Activated naive CD4-positive, alpha-beta T cell treated with anti-CD3 and anti-CD28 coated beads, Interleukin-2, amount 50 U/mL, for 16 hours (primary cell): ENCODE measurements at places on chromosomes 1 and 21.

GRCh38 chr1:228770779-228771223, 35.5 kb downstream of the RHOU start:
- DNase-seq, result no peak

DNA sequence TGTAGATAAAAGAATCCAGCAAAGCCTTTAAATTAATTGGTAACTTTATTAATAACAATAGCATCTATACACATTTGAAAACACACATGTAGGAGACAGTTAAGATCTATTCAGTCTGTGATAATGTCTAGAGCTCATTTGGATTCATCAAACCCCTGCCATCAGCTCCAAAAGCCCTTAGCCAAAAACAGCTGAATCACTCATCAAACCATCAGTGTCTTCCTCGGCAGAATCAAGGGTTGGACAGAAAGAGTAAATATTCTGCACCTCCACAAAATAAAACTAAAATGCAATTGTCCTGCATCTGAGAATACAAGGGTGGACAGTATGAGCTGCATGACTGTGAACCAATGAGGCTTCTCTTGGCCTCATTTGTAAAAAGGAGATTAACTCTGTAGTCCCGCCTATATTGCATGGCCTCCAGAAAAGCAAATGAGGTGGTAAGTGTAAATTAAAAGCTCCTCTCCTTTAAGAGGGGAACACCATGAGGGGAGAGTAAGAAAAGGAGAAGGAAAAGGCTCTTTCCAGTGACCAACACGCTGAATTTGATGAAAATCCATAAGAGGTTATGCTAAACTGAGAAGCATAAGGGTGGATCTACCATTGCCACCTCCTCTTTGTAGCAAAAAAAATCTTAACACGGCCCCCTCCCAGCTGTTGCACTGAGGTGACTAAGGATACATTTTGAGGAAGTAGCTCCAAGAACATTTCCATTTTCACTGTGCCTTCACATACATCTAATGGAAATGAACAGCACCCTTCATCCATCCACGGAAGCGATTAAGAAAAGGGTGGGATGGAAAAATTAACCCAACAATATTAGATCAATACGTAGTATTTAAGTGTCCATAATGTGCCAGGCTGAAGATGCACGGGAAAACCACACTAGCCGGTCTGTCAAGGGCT, 14.7 kb upstream of the BOLA1 start:
- no peak for DNase-seq

DNA sequence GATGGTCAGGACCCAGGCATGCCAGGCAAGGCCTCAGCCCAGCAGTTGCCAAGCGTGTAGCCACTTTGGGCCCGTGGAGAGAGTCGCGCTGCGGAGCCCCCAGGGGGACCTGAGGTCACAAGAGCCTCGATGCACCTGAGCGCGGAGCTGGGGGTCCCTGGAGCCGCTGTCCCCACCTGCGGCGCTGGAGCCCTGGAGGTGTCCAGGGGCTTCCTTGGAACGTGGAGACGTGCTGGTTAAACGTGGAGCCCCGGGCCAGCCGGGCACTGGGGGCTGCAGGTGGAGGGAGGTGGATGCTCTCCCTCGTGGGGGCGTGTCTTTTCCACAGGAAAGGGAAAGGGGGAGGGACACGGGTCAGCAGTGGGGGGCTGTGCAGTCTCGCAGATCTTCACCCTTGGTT, 3.1 kb downstream of the PLCH2 start:
- no peak for DNase-seq

- DNase-seq, result no peak
Measured at GRCh38 chr1:20432891-20433290, 53.1 kb downstream of the CAMK2N1 start.

- DNase-seq, result no peak
Measured at GRCh38 chr1:61344696-61345095, 262.3 kb downstream of the NFIA start.

GRCh38 chr1:6181347-6181770, 1.2 kb upstream of the CHD5 start:
- no peak for DNase-seq

GRCh38 chr1:85343213-85343611, 66.8 kb upstream of the BCL10 start:
- no peak for DNase-seq

GRCh38 chr21:34017039-34017961, 56.1 kb upstream of the MRPS6 start:
- DNase-seq, result no peak

- no peak for DNase-seq
Measured at GRCh38 chr1:31408788-31409318, 4.2 kb upstream of the SERINC2 start.
